ENCODE measurements at places on chromosomes 3 and 15.

GRCh38 chr15:68209735-68210408, 4.7 kb upstream of the CALML4 start:
- DNase-seq, result peak; percentile 33

DNA sequence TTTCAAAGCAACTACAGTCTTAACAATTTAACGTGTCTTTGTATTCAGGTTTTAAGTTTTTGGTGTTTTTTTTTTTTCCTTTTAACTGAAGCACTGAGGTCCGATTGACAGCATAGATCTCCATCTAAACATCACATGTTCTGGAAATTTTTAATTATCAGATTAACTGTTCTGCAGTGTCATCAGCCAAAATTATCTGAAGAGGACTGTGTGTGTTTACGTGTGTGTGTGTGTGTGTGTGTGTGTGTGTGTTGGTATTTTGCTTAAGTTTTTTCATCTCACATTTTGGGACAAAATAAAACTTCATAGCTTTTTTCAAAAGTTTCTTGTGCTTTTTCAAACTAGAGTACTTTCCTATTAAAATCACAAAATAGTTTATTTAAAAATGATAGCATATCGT, 1.8 kb downstream of the PIK3CA start:
- no peak for DNase-seq

- DNase-seq, result peak; percentile 15
Measured at GRCh38 chr3:139107424-139108252, 62.9 kb upstream of the PRR23C start.

GRCh38 chr15:27414168-27414870, 443.3 kb downstream of the GABRG3 start:
- DNase-seq, result no peak

DNA sequence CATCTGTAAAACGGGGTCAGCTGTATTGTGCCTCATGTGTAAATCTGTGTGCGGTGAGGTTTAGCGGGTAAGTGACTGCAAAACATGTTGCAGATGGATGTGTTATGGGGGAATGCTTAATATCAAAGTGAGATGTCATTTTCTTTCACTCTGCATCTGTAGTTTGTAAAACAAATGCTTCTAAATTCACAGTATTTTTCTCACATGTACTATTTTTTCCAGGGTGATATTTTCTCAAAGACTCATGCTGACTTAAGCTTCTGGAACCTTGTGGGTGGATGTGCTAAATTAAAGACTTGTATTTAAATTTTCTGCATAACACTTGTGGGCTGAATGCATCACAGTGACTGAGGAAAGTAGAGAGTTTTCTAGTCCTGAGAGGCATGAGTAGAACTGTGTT, 115.2 kb upstream of the TP63 start:
- DNase-seq, result no peak

- no peak for DNase-seq
Measured at GRCh38 chr3:103949693-103950092, 1417.0 kb upstream of the ALCAM start.

GRCh38 chr3:54941690-54942362, 14.0 kb upstream of the LRTM1 start:
- no peak for DNase-seq

DNA sequence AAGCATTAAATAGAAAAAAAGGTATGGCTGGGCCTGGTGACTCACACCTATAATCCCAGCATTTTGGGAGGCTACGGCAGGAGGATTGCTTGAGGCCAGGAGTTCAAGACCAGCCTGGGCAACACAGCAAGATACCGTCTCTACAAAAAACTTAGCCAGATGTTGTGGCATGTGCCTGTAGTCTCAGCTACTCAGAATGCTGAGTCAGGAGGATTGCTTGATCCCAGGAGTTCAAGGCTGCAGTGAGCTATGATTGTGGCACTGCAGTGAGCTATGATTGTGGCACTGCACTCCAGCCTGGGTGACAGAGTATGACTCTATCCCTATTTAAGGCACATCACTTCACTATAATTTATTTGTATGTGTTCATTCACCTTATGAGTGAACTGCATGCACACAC, 54.3 kb downstream of the SLC4A7 start:
- DNase-seq, result no peak

- DNase-seq, result no peak
Measured at GRCh38 chr3:156311431-156311830, 191.1 kb downstream of the KCNAB1 start.

- peak; percentile 73 for DNase-seq
Measured at GRCh38 chr15:57376696-57377477, 582 bp downstream of the CGNL1 start.

- no peak for DNase-seq
Measured at GRCh38 chr15:60763688-60764087, 284.7 kb upstream of the ICE2 start.

- no peak for DNase-seq
Measured at GRCh38 chr3:19396726-19397125, 248.4 kb downstream of the KCNH8 start.

DNA sequence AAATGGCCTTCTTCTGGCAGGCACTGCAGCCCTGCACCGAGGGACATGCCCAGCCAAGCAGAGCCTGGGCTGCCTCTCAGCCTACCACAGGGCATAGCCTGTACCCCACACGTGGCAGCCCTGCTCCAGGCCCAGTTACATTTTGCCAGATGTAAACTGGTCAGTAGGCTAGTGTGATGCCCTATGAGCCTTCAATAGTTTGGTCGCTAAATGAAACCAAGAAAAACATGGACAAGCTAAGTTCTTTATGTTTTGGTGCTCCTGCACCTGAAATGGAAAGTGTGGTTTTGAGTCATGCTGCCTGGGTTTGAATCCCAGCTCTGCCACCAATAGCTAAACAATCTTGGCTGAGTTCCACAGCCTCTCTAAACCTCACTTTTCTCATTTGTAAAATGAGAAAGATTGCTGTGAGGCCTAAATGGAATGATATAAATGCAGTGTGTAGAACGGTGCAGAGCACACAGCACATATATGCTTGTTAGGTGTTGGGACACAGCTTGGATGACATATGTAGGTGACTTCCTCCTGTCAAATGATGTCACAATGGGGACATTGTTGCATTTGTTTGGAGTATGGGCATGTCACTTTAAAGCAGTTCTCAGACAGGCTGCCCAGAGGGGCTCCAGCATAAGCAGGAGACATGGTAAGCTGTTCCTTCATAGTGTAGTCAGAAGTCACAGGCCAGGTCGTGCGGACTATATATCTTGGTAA, 57.4 kb downstream of the ZBTB38 start:
- DNase-seq, result no peak

- no peak for DNase-seq
Measured at GRCh38 chr15:80607287-80607980, 87.7 kb upstream of the ABHD17C start.

DNA sequence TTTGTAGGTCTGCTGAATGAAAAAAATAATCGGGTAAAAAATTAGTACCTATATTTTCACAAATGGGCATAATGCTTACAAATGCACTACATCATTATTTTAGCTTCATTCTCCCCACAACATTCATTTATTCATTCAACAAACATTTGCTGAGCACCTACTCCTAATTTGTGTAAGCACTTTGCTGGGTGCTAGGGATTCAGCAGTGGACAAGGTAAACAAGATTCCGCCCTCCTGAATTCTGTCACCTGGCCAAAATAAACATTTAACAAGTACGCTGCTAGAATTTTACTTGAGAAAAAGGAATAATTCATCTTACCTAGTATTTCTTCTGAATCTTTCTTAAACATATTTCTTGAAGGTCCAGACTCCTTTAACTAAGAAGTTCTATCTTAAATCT, 72.1 kb downstream of the TIGIT start:
- no peak for DNase-seq

- no peak for DNase-seq
Measured at GRCh38 chr3:51955175-51955892, at the start of gene GPR62. TSS of gene GPR62 (plus strand) at chr3:51955381. CDS start at chr3:51955653, 272 bp downstream.

DNA sequence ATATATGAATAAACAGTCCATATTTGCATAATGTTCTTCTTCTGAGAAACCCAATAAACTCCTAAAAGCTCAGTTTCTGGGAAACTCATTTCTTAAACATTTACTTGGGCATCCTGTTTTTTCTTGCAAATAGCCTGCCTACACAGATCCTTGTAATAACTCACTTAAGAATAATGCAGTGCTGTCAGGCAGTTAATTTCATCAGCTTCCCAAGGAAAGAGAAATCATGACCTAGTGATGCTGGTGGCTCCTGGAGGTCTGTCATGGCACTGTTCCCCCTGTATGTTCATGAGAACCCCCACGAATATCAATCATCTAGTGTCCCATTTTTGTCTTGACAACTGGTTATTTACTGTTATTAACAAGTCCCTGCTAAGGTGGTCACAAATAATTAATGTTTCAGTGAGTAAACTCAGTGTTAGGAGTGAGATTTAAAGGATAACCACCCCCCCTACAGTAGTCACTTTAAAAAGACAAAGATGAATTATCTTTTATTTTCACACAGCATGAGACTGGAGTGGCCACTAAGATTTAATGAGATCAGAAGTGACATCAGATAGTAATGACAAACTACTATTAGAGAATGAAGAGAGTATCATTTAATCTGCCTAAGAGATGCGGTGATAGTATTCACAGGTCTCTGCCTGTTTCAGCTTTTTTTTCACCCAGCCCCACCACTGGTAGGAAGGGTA, 279.5 kb upstream of the NECTIN3 start:
- DNase-seq, result no peak

DNA sequence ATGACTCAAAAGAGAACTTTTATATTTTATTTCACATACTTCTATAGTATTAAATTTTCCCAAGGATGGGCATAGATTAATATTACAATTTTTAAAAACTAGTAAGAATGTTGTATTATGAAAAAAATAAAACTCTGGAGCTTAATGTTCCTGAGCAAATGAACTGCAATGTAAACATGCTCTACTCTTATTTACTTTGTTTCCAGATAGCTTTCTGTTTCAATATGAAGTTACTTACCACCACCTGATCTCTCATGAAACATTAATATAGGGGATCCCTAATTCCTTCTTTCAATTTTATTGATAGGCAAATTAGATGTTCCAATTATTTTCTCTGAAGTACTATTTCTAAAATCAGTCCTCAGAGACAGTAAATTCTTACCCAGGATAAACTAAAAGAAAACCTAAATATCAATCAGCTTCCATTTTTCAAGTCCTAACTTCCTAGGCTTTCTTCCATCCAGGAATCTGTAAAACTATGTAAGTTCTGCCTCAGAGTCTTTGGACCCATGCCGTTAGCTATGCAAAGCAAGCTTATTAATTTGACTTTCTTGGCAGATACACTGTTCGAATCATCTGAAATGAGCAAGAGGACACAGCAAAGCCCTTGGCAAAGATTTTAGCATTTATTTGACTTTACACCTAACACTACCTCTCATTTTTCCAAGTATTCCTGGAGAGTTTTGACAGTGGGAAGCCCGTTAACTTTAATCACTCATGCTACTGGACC, 93.2 kb downstream of the PLCH1 start:
- DNase-seq, result no peak

DNA sequence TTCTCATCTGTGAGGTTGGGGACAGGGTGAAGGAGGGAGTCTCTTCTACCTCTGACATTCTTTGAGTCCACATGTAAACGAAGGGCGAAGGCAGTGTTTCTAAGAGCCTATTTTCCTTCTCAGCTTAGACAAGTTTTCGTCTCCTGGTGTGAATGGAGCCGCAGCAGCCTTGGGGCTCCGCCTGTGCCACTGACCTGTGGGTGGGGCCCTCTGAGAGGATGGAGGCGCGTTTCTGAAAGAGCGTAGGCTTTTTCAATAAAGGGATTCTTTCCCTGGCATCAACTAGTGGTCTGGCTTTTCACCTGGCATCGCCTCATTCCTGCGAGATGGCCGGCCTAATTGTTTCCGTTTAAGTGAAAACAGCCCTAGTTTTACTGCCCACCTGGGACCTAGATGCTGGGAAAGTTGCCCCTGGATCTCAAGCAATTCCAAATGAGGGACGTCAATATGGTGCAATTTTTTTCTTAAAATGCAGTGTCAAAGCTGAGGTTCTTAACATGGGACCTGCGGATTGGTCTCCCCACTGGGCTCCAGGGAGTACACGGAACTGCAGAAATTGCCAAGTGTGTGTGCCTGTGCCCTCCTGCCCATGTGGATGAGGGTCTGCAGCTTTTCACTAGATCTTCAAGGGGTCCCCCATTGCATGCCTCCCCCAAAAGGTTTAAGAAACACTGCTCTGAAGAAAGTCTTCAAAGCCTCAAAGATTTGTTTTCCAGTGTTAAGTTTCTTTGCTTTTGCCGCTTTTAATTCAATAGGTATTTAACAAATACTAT, 958 bp downstream of the GLDN start:
- DNase-seq, result no peak

GRCh38 chr15:91099616-91099994, 452 bp upstream of the SV2B start:
- no peak for DNase-seq

GRCh38 chr3:187066228-187066995, 72.9 kb downstream of the RPL39L start:
- DNase-seq, result no peak

DNA sequence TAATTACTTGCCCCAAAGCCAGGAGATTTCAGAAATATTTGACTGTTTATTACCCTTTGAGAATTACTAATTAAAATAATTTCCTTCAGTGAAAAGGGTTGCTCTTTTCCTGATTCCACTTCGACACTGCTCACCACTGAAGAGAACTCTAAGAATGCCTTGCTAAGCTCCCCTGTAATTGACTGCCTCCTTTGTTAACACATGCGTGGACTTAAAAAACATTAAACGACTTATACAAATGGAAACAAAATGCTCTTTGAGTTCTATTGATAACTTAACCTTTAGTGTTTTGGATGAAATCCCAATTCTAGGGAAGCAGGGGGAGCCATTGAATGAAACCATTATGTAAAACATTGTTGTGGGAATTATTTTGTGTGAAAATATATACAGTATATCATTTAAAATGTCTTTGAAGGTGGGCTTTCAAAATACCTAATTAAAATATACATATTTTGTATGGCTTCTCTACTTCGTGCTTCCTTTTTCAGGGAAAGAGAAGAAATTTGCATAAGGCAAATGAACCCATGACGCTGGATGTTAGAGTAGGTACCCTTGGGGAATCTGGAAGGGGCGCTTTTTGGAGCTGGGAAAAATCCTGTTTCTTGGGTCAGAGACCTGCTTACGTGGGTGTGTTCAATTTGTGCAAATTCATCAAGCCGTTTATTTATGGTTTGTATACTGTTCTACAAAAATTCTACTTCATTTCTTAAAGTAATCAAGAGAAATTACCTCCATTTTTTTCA, 64.2 kb downstream of the WWTR1 start:
- no peak for DNase-seq

DNA sequence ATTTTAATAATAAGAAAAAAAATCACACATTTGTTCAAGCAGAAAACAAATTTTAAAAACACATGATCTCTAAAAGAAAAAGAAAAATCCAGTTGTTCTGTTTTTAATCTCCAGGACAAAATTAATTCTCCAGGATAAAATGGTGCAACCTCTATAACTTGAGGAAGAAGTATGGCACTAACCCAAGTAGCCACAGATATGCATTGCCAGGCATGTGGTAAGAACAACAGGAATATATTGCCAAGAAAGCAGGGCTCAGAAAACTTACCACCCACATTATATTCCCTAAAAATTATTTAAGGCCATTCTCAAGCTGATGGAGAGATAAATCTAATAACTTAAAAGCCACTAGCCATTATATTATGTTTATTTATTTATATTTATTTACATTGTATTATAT, 295.7 kb upstream of the TMCO5A start:
- no peak for DNase-seq

GRCh38 chr3:51269466-51269865, 115.6 kb upstream of the MANF start:
- DNase-seq, result no peak

GRCh38 chr3:9204253-9204992, 45.0 kb downstream of the SRGAP3 start:
- DNase-seq, result no peak

GRCh38 chr3:47013231-47013630, 33.8 kb downstream of the NBEAL2 start:
- no peak for DNase-seq
